ENCODE measurements at places on chromosomes 16 and 17.
A peak's percentile ranks its signal among the peaks of the same experiment; 100 is the strongest.

DNA sequence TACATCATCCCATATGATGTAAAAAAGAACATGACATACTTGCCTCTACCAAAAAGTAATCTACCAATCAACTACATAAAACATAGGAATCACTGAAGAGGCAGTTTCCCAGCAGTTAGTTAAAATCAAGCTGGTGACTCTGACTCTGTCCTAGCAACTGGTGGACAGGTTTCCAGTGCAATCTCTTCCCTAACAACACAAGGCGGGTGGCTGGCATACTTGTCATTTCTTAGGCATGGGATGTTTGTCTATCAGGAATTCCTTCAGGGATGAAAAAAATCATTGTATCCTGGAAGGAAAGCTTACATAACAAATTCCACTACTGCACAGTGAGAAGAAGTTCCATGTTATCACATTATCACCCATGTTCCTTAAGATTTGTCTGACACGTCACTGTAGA lies 50.9 kb downstream of the HELZ start:
- no peak for DNase-seq

DNA sequence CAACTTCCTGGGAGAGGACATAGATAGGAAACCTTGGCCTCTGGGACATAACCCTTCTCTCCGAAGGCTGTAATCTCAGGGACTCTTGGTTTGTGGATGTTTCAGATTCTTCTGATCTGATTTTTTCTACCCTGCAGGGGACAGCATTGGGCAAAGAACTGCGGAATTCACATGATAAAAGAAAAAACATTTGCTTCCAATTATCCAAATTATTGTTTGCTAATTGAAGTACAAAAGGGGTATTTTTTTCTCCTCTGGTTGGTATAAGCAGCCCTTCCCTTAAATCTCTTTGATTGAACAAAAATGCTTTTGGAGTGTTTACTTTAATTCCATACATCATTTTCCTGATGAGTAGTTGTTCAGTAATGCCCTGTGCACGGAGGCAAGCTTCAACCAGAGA lies 251.7 kb upstream of the IRX3 start:
- no peak for DNase-seq

GRCh38 chr17:80523054-80523744 lies 21.4 kb upstream of the RPTOR start:
- no peak for DNase-seq

DNA sequence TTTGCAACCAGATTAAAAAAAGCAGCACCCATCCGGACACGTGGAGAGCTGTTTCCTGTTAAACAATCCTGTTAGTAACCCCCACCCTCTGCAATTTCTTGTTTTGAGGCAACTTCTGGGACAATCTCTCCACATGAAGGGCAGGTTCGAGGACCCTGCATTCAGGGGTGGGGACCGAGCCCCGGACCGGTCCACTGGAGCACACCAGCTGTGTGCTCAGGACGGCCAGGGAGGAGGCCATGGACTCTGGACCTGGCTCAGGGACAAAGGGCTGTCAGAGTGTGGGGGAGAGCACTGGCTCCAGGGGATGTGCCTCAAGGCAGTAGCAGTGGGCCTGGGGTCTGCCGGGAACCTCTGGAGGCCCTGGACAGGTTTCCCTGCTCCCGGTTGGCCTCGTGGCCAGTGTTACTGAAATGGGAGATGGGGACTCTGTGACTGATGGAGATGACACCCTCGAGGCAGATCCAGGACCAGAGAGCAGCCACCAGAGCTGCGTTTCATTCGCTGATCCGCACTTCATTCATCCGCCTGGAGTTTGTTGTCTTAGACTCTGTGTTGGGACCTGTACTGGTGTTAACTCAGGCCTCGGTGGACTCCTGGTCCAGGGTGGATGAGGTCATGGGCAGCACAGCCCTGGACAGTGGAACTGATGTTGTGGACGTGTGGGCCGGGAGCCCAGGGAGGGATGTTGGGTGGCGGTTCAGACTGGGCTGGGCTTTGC lies 2.9 kb upstream of the CPNE7 start:
- DNase-seq = no peak

- no peak for DNase-seq
Measured at GRCh38 chr17:43176119-43176570, 5.1 kb downstream of the NBR1 start.

GRCh38 chr16:80125677-80126076 lies 415.1 kb upstream of the DYNLRB2 start:
- no peak for DNase-seq

DNA sequence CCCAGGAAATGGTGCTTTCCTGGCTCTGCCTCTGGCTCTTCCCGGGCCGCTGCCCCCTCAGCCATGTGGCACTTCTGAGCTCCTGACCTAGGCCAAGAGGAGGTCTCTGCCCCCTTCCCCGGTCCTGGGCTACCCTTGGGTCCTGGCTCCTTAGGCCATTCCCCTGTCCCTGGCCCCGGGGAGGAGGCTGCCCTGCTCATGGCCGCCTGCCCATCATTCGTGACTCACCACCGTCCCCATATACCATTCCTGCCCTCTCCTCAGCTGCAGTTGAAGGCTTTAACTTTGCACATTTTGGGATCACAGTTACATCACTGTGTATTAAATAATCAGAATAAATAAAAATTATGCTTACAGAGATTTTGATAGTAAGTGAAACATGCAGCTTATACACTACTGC lies 69.0 kb downstream of the GRIN2A start:
- no peak for DNase-seq

DNA sequence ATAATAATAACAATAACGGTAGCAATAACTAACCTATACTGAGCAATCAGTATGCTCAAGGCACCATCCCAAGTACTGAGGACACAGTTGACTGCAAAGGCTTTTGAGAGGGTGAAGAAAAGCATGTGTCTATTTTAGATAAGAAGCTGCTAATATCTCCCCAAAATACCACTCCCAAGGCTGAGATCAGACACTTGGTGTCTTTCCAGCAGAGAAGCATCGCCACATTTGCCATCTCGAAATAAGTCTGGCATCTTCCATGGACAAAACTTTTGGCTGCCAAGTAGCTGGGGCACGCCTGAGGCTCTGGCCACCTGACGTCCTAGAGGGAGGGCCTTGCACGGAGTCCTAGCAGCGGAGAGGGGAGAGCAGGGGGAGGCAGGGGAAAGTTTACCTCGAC lies 39.0 kb downstream of the ZNF423 start:
- DNase-seq = no peak

- DNase-seq = no peak
Measured at GRCh38 chr16:86985648-86986015, 331.6 kb downstream of the C16orf95 start.

- no peak for DNase-seq
Measured at GRCh38 chr17:70074956-70075355, at the start of gene KCNJ16. TSS of gene KCNJ16 (plus strand) at chr17:70075225. CDS start at chr17:70132088, 56,863 bp downstream.

DNA sequence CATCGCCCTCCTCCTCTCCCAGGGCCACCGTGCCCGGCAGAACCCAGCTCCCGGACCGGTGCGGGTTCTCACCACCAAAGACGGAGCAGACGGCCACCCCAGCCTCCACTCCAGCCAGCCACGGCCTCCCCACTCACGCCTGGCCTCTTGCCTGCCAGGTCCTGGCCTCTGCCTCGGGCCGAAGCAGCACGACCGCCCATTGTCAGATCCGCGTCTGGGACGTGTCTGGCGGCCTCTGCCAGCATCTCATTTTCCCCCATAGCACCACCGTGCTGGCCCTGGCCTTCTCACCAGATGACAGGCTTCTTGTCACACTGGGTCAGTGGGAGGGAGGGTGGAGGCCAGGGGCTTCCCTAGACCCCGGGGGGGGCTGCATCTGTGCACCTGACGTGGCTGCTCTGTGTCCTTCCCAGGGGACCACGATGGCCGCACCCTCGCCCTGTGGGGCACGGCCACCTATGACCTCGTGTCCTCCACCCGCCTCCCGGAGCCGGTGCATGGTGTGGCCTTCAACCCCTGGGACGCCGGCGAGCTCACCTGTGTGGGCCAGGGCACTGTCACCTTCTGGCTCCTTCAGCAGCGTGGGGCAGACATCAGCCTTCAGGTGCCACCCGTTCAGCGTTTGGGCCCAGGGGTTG lies 6.6 kb upstream of the RHOT2 start:
- no peak for DNase-seq

- peak; percentile 90 for DNase-seq
Measured at GRCh38 chr17:77867308-77867781, 91.2 kb upstream of the TNRC6C start.

DNA sequence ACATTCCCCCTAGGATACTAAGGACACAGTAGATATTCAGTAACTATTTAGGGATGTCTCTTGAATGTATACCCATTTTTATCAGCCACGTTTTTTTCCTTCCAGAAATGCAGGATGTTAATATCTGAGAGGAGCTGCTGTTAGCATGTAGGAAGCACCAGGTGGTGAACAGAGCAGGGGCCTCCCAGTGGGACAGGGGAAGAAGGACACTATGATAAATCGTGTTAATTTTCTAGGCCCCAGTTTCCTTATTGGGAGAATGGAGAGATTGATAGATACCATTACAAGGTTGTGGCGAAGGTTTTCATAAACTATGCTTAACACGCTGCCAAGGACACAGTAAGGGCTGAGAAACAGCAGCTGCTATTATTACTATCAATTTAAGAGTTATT lies 45.4 kb downstream of the PRSS54 start:
- no peak for DNase-seq

GRCh38 chr17:72624652-72625051 lies 467.8 kb downstream of the SLC39A11 start:
- DNase-seq = no peak

DNA sequence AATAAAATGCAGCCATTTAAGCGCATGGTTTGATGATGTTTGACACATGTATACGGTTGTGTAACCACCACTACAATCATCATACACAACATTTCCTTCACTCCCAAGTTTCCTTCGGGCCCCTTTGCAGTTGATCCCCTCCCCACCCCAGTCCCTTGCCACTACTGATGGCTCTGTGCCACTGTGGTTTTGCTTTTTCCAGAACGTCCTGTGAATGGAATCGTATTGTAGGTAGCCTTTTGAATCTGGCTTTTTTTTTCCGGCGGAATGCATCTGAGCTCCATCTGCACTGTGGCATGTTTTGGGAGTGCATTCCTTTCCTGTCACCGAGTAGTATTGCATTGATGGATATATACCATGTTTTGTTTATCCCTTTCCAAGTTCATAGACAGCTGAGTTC lies 15.1 kb upstream of the MAP2K3 start:
- no peak for DNase-seq
